Epithelial cell of alveolus of lung (primary cell): ENCODE measurements at places on chromosomes 13 and 19. TPM values are rescaled to one million over a fixed set of nuclear protein-coding genes. Genes with fewer than 3 reads are reported as not detected.

PCP2 gene
- total RNA-seq, result not detected in 2 replicates

CHST8 gene
- total RNA-seq, result 6.1 TPM in 1 of 2 replicates, not detected in the other

GNG7 gene
- total RNA-seq, result 2.0 TPM in 1 of 2 replicates, not detected in the other

ZNF846 gene
- total RNA-seq, result 5.4 and 5.7 TPM in 2 replicates

RASIP1 gene
- 3.4 and 8.3 TPM in 2 replicates for total RNA-seq

PSG7 gene
- not detected in 2 replicates for total RNA-seq

ZNF606 gene
- total RNA-seq, result 9.1 and 37.8 TPM in 2 replicates

TSSK6 gene
- 0.91 and 3.8 TPM in 2 replicates for total RNA-seq

RCBTB2 gene
- total RNA-seq, result 4.3 and 9.4 TPM in 2 replicates

SERPINE3 gene
- under 0.01 TPM in 1 of 2 replicates, not detected in the other for total RNA-seq

FBN3 gene
- total RNA-seq, result not detected in 2 replicates

ABCA7 gene
- total RNA-seq, result 1.9 and 3.3 TPM in 2 replicates

OR1M1 gene
- not detected in 2 replicates for total RNA-seq

FFAR3 gene
- total RNA-seq, result not detected in 2 replicates

VSTM2B gene
- not detected in 2 replicates for total RNA-seq

FCAR gene
- not detected in 2 replicates for total RNA-seq

TGFBR3L gene
- total RNA-seq, result 6.3 and 8.9 TPM in 2 replicates

NXNL1 gene
- not detected in 2 replicates for total RNA-seq

C1QTNF9B gene
- total RNA-seq, result 0.26 TPM in 1 of 2 replicates, not detected in the other

SIRT6 gene
- 24.6 and 29.1 TPM in 2 replicates for total RNA-seq

ANKLE1 gene
- total RNA-seq, result 0.39 and 0.96 TPM in 2 replicates

UBA52 gene
- 975 and 1,082 TPM in 2 replicates for total RNA-seq

SELENOV gene
- not detected in 2 replicates for total RNA-seq

MEIS3 gene
- total RNA-seq, result 23.1 and 35.8 TPM in 2 replicates

FPR3 gene
- total RNA-seq, result under 0.01 TPM in 1 of 2 replicates, not detected in the other

ARRDC5 gene
- not detected in 2 replicates for total RNA-seq

CD209 gene
- total RNA-seq, result not detected in 2 replicates

PNMA8B gene
- total RNA-seq, result 0.78 and 5.6 TPM in 2 replicates

ZNF284 gene
- 2.1 and 7.8 TPM in 2 replicates for total RNA-seq

ZIM2 gene
- 0.08 TPM in 1 of 2 replicates, not detected in the other for total RNA-seq

KCNJ14 gene
- 0.26 and 0.88 TPM in 2 replicates for total RNA-seq

CD33 gene
- total RNA-seq, result not detected in 2 replicates

SLC10A2 gene
- total RNA-seq, result not detected in 2 replicates

IGSF23 gene
- not detected in 2 replicates for total RNA-seq

ZNF98 gene
- total RNA-seq, result not detected in 2 replicates

PPP2R1A gene
- 231 and 295 TPM in 2 replicates for total RNA-seq

KLK14 gene
- total RNA-seq, result not detected in 2 replicates

ZNF491 gene
- 0.39 and 1.0 TPM in 2 replicates for total RNA-seq

PABPC3 gene
- under 0.01 and 0.56 TPM in 2 replicates for total RNA-seq

DPF1 gene
- total RNA-seq, result 3.9 and 4.1 TPM in 2 replicates

KIRREL2 gene
- total RNA-seq, result 0.13 TPM in 1 of 2 replicates, not detected in the other

NCAN gene
- total RNA-seq, result 0.08 TPM in 1 of 2 replicates, not detected in the other

EFNA2 gene
- not detected in 2 replicates for total RNA-seq

PEPD gene
- total RNA-seq, result 51.1 and 56.8 TPM in 2 replicates

PLK5 gene
- not detected in 2 replicates for total RNA-seq

MAST1 gene
- under 0.01 and 0.88 TPM in 2 replicates for total RNA-seq

CEACAM16 gene
- not detected in 2 replicates for total RNA-seq

FPR1 gene
- not detected in 2 replicates for total RNA-seq

PPM1N gene
- 1.2 and 5.6 TPM in 2 replicates for total RNA-seq

LILRA1 gene
- not detected in 2 replicates for total RNA-seq

ATP4B gene
- not detected in 2 replicates for total RNA-seq
